Cortex of kidney (tissue), 1 donor: ENCODE measurements at places on chromosomes 1 and 21.

- no peak for DNase-seq
Observed at GRCh38 chr1:64514197-64514765, 44.4 kb downstream of the CACHD1 start.

DNA sequence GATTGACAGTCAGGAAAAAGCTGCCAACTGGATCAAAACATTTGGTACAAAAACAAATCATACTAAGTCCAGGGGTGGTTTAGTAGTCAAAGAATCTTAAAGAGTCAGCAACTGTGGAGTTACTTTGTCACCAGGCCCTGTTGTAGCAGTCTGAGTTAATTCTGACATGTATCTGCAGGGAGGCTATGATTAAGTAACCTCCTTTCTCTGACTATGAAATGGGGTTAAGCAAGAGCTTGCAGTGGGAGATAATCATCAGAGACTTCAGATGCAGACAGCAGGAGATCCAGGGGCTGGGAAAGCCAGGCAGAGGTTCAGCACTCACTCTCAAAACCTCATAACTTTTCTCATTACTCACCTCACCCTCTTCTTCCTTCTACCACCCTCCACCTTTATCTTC lies 99.2 kb upstream of the BTG3 start:
- no peak for DNase-seq

DNA sequence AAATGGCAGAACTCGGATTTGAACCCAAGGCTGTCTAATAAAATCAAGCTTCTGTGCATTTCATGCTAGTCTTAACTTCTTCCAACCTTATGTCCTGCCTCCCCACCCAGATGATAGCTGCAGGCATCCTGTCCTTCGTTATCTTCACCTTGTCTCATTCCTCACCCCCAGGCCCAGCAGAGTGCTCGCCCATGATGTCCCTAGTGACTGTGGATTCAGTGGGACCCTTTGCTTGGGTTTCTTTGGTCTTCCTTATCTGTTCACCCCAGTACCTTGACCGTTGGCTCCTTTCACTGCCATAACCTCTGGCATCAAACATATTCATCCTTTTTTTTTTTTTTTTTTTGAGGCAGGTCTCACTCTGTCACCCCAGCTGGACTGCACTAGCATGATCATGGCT lies 5.6 kb upstream of the BSDC1 start:
- no peak for DNase-seq

GRCh38 chr1:58774027-58774426 lies 9.8 kb downstream of the JUN start:
- DNase-seq: no peak

- no peak for DNase-seq
Observed at GRCh38 chr1:220544901-220545303, 17.0 kb downstream of the MARK1 start.

GRCh38 chr1:181089017-181089675 lies 646 bp downstream of the IER5 start:
- DNase-seq: no peak

GRCh38 chr1:117575586-117576225 lies 30.1 kb upstream of the TENT5C start:
- DNase-seq: no peak

GRCh38 chr1:215095524-215095923 lies 13.0 kb downstream of the KCNK2 start:
- DNase-seq: no peak

DNA sequence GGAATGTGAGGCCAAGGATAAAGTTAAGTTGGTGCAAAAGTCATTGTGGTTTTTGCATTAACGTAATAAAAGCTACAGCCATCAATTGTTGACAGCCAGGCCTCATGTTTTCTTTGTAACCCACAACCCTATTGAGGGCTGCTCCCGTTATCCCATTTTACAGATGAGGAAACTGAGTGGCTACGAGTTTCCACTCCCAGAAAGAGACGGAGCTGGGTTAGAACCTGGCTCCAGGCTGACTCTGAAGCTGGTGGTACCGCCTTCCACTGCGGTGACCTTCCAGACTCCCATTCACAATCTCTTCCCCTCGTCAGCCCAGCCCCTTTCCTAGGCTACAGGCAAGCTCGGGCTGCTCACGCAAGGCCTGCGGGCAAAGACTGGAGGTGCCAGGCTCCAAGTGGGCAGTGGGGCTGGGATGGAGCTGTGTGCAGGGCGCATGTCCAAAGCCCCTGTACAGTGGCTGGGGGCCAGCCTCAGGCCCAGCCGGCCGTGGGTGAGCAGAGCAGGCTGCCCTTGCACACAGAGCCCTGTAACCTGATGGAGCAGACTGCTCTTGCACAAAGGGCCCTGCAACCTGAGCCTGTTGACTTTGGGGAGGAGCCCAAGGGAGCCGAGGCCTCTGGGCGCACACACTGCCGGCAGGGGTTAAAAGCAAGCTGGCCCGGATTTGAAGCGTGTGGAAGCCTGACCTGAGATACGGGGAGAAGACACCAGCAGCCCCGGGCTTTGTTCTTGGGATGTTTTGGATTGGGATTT lies 97.4 kb upstream of the TMPRSS2 start:
- no peak for DNase-seq

DNA sequence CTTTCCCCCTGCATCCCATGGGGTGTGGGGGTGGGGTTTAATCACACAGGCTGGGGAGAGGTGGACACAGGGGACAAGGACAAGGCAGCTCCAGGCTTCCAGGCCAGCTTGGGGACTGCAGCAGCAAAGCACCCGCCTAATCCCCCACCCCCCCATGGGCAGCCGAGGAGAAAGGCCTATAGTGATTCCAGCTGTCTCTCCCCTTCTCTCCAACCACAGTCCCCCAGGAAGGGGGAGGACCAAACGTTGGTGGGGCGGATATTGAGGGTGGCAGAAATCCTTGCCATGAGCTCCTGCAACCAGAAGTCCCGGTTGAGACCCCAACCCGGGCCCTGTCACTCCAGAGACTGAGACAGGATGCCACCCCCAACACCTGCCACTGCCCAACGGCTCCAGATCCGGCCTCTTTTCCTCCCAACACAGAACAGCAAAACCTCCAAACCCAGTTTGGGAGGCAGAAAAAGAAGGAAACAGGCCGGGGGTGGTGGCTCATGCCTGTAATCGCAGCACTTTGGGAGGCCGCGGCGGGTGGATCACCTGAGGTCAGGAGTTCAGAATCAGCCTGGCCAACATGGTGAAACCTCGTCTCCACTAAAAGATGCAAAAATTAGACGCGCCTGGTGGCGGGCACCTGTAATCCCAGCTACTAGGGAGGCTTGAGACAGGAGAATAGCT lies 1.7 kb downstream of the EPHA2 start:
- no peak for DNase-seq

DNA sequence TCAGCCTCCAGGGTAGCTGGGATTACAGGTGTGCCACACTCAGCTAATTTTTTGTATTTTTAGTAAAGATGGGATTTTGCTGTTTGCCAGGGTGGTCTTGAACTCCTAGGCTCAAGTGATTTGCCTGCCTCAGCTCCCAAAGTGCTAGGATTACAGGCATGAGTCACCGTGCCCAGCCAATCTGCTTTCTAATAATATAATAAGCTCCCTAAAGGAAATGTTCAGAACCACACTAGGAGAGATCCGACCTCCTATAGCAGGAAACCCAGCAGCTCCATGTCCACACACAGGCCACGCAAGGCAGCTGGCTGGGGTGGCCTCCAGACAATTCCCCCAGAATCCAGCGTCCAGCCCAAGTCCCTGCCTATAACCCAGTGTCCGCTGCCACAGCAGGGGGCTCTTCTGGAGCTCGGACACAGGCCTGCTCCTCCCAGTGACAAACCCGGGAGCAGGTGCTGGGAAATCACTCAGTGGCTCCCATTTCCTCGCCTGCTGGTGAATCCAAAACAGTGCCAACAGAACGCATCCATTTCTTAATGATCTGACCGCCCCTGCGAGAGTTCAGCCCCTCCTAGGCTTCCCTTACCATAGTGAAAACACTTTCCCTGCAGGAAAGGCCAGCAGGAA lies 7.5 kb downstream of the RIPK4 start:
- no peak for DNase-seq
